DMS79 (cell line): ENCODE measurements at places on chromosomes 7 and 10.
A peak's percentile ranks its signal among the peaks of the same experiment; 100 is the strongest.

GRCh38 chr10:14801723-14802122 is 27.0 kb upstream of the FAM107B start:
- DNase-seq, result no peak

GRCh38 chr10:103800789-103801540 is 54.4 kb downstream of the SH3PXD2A start:
- no peak for DNase-seq

- peak; percentile 19 for DNase-seq
Observed at GRCh38 chr7:82263920-82264782, 179.4 kb downstream of the CACNA2D1 start.

DNA sequence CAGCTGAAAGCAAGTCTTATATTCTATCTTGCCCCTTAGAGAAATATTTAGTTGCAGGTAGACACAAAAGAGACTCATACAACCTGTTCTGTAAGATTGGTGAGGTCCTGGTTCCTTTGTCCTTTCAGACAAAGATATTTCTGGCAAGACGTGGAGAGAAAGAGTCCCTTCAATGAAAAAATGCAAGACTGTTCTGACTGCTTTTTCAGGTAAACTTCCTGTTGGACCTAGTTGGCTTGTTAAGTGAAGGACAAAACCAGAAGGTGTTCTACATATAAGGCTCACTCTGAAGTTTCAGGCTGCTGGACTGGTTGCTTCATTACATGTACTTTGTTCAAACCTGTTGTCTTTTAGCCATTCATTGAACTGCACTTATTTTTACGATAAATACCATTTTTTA is 119.0 kb upstream of the PTPRZ1 start:
- DNase-seq, result no peak

- DNase-seq, result no peak
Observed at GRCh38 chr7:47386273-47386835, 195.6 kb downstream of the TNS3 start.

GRCh38 chr7:12685550-12685949 is 1.9 kb upstream of the ARL4A start:
- no peak for DNase-seq

GRCh38 chr7:130956417-130957136 is 222.6 kb upstream of the KLF14 start:
- no peak for DNase-seq

- DNase-seq, result no peak
Observed at GRCh38 chr7:40230101-40230500, 95.3 kb downstream of the SUGCT start.

DNA sequence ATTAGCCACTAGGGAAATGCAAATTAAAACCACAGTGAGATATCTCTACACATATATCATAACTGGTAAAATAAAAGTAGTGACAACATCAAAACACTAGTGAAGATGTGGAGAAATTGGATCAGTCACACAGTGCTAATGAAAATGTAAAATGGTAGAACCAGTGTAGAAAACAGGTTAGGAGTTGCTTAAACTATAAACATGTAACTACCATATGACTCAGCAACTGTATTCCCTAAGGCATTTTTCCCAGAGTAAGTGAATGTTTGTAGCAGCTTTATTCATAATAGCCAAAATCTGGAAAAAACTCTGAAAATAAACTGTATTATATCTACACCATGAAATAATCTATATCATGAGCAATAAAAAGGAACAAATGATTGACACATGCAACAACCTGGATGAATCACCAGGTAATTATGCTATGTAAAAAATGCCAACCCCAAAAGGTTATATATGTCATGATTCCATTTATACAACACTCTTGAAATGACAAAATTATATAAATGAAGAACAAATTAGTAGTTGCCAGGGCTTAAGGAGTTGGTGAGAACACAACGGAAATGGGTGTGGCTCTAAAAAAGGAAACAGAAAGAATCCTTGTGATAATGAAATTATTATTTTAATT is 22.8 kb downstream of the SLC25A40 start:
- DNase-seq, result no peak

- DNase-seq, result no peak
Observed at GRCh38 chr7:108611268-108611667, 41.6 kb downstream of the DNAJB9 start.

DNA sequence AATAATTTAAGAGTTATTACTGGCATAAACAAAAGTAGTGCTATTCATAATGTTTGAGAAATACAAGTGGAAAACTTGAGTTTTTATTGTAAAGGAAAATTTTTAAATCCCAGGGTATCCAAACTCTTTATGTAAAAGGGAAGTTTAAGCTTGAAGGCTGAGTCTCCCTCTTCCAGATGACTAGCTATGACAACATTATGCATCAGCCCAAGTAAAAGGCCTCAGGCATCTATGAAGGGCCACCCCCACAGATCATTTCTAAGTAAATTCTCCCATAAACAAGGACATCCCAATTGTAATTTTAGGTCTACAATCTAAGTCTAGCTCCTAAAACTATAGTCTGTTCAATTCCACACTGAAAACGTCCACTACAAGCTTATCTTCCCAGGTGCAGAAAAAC is 166.2 kb upstream of the STEAP1 start:
- no peak for DNase-seq

GRCh38 chr7:45659496-45660139 is 85.5 kb downstream of the ADCY1 start:
- DNase-seq, result no peak

GRCh38 chr10:112526906-112527305 is 79.9 kb downstream of the VTI1A start:
- no peak for DNase-seq

GRCh38 chr7:73894733-73895551 is 34.0 kb downstream of the TMEM270 start:
- DNase-seq, result no peak

DNA sequence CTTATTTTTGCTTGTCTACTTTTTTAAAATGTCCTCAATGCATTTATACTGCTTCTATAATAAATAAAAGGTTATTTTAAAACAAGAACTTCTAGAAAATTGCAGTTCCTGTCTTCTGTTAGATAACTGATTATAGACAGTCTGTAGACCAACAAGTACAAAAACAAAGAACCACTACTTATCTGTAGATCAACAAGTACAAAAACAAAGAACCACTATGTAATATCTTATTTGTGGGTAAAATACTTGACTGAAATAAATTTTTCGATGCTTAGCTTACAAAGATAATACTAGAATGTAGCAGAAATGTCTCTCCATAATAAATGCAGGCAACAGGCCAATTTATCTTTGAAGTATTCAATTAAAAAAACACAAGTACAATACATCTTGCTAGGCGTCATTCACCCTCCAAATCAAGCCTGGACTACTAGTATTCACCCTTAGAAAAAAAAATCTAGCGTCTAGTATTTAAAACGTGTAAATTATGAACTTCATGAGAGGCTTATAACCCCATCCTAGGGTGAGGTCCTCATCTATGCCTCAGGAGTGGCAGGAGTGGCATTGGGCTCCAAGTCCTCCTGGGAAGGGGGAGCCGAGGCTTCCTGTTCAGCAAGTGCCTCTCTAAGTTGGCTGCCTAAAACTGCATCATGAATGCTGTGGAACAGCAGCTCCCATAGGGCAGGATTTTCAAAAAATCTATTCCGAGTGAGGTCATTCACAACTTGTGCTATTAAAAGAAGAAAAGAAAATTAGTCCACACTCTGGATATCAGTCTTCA is 26.6 kb downstream of the PSMC2 start:
- no peak for DNase-seq

- DNase-seq, result no peak
Observed at GRCh38 chr7:80036107-80036506, 98.5 kb upstream of the GNAI1 start.

GRCh38 chr7:30247541-30248401 is 36.6 kb upstream of the ZNRF2 start:
- DNase-seq, result peak; percentile 27

- DNase-seq, result no peak
Observed at GRCh38 chr10:71801361-71801760, 28.0 kb upstream of the VSIR start.

- DNase-seq, result no peak
Observed at GRCh38 chr7:128890306-128891109, 20.0 kb downstream of the KCP start.

DNA sequence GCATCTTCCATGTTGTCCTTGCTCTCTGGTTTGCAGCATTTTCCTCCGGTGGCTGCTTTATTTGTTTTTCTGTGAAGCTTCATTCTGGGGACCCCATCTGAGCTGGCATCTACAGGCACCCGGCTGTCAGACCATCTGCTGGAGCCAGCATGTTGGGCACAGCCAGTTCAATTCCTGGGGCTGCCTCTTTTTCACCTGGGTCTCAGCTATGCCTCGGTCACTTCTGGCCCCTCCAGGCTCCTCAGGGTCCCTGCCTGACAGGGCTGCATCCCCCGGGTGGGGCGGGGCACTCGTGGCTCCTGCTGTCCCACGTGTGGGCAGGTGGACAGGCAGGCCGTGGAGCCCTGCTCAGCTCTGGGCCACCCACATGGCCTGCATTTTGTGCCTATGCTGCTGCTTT is 8.1 kb downstream of the SCART1 start:
- no peak for DNase-seq

- no peak for DNase-seq
Observed at GRCh38 chr10:108462005-108462404, 1297.5 kb upstream of the SORCS1 start.

- DNase-seq, result no peak
Observed at GRCh38 chr10:46014683-46015405, 15.6 kb downstream of the NCOA4 start.

- DNase-seq, result no peak
Observed at GRCh38 chr10:50395851-50396250, 144.5 kb upstream of the ASAH2 start.

DNA sequence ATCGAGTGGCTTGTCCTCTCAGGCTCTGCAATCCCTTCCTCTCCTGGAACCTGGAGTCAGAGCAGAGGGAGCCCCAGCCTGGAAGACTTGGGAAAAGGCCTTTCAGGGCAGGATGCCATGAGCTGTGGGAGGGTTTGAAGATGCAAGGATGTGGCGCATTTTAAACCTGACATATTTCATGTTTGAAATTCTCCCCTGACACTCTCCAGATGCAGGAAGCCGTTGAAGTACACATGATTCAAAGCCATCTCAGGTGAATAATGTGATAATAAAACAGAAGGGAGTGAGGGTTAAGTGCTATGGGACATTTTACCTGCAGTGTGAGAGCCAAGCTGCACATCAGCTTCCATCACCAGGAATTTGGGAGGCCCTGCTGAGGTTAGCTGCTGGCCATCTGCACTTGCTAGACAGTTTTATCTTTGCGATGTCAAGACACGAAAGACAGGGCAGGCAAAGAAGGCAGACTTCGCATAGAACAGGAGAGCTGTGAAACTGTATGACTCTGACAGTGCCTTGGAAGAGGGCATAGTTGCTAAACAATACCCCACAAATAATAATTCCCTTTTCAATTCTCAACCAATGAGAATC is 159.1 kb upstream of the GDF10 start:
- no peak for DNase-seq

DNA sequence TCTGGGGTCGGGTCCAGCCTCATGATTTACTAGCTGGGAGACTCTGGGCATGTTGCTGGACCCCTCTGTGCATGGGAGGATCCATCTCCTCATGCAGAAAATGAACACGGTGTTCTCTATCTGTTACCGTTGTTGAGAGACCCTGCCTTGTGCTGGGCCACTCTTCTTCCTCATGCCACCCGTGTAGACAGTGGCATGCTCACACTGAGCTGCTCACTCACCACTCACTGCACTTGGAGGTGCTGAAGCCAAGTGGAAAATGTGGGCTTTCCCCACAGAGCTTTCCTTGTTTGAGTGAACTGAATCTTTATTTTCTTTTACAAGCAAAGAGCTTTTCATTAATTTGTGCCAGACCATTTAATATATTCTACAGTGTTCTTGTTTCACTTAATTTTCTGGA is 77.5 kb upstream of the GDF10 start:
- DNase-seq, result no peak

DNA sequence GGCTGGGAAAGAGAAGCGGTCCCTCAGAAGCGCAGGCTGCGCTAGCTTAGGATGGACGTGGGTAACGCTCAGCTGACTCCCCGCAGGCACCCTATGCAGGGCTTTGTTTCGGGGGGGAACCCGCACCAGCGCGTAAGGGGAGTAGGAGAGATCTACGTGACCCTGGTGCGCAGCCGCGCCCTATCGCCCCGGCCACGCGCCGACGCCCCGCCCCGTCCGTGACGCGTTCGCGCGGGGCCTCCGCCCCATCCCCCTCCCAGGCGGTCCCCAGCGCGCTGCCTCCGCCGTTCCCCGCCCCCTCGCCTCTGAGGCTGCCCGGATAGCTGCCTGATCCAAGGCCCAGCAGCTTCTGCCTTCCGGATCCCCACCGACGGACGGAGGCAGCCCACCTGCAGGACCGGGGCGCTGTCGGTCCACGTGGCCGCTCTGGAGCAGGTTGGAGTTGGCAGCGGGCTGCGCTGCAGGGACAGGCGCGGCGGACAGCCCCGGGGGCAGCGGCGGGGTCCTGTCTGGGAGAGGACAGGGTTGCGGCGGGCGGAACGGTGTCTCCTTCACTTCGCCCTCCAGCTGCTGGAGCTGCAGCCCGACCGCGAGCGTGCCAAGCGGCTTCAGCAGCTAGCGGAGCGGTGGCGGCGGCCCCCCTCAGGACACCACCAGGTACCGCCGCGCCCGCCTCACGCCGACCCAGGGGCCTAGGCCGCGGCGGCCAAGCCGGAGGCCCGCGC is at the start of gene VDAC2:
Gene VDAC2, plus strand, starts transcription at position 515 of the 725 bp plus-strand sequence. CDS start 363 bp downstream, outside the sequence.
- peak; percentile 47 for DNase-seq

GRCh38 chr10:54585572-54585971 is 215.5 kb downstream of the PCDH15 start:
- no peak for DNase-seq

DNA sequence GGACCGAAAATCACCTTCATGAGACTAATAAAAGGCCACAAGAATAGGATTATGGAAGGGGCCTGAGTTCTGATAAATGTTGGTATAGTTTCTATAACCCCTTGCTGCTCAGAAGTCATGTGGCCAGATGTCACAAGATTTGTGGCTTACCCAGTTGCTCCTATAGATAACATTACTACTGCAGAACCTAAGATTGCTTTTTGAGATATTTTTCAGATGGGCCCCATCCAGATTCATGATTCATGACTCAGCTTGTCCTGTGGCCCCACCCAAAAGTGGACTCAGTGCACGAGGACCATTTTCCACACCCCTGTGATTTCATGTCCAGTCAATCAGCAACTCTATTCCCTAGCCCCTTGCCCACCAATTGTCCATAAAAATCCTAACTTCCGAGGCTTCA is 209.0 kb downstream of the ACTR3B start:
- no peak for DNase-seq

- no peak for DNase-seq
Observed at GRCh38 chr7:34011696-34012095, 106.4 kb downstream of the BMPER start.

- no peak for DNase-seq
Observed at GRCh38 chr10:59708816-59709394, 745 bp downstream of the SLC16A9 start.

GRCh38 chr7:111470998-111471397 is 91.3 kb downstream of the IMMP2L start:
- no peak for DNase-seq
